Stimulated activated CD4-positive, alpha-beta T cell treated with anti-CD3 and anti-CD28 coated beads, Interleukin-1b, Interleukin-23, amount 100 ng/mL, for 1 hour (primary cell): ENCODE measurements at places on chromosomes 5 and 9.

GRCh38 chr5:111083323-111083722, 8.8 kb upstream of the WDR36 start:
- DNase-seq: no peak

- no peak for DNase-seq
These were observed 308.0 kb downstream of the DOCK8 start for GRCh38 chr9:522658-523057.

GRCh38 chr5:143600396-143601075, 197.1 kb upstream of the NR3C1 start:
- DNase-seq: no peak

DNA sequence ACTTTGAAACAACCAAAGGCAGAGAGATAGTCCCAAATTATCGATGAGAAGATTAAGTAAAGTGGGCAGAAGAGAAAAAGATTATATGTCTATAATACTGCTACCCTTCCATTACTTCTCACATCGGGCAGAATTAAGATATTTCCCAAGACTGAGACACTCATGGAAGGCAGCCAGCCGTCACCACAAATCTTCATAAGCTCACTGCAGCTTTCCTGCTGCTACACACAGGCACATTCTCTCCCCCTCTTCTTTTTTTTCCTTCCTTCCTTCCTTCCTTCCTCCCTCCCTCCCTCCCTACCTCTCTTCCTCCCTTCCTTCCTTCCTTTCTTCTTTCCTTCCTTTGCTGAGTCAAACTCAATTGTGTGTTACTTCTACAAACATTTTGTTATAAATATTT, 58.7 kb upstream of the SPATA31C2 start:
- no peak for DNase-seq

GRCh38 chr9:128637656-128638055, 19.0 kb downstream of the DYNC2I2 start:
- DNase-seq: no peak

DNA sequence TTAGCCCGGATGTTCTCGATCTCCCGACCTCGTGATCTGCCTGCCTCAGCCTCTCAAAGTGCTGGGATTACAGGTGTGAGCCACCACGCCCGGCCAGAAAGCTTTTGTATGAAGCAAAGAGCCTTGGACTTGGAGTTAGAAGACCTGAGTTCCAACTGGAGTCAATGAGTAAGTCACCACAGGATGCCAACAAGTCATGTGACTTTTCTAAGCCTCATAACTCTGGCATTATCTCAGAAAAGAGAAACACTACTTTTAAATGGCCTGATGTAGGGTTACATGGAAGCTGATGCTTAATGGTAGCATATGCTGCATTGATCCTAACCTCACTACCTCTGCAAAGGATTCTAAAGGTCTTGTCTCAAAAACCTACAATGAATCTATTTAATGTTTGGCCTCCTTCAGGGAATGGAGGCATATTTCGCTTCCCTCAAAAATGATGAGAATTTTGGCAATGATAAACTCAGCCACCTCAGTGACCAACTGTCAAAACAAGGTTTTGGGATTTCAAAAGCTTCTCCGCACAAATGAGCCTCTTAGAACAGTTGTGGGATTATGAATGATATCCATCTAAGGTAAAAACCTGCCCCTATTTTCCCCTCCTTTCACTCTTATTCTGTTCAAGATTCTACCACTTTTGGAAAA, 236.8 kb downstream of the ACTL7B start:
- DNase-seq: no peak

DNA sequence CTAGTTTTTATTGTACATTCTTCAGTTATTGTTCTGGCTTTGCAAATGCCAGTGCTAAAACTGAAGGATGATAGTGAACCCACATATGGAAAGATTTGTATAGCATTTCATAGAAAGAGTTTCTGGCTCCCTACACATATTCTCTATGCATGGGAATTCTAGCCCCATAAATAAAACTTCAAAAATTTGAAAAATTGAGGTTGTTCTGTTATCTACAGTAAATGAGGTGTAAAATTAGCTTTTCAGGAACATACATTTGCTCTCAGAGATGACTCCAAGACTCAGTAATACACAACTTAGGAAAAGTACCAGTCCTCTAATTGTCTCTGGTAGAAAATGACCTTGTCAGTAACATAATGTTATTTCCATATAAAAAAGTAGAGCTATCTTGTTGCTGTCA, 80.2 kb upstream of the DPYSL3 start:
- no peak for DNase-seq

- no peak for DNase-seq
These were observed 112.5 kb upstream of the LARP1 start for GRCh38 chr5:154642499-154643245.

GRCh38 chr5:10056228-10056760, 193.4 kb downstream of the ATPSCKMT start:
- no peak for DNase-seq
